Right cardiac atrium (tissue), 5 donors: ENCODE measurements at places on chromosomes 5 and 9. TPM values are rescaled to one million over a fixed set of nuclear protein-coding genes. Genes with fewer than 3 reads are reported as not detected.

The OCLN gene
- 1.8 TPM for total RNA-seq

The MEIKIN gene
- 0.20 TPM for total RNA-seq

The ALAD gene
- total RNA-seq = 42.9 TPM

The AQP7 gene
- total RNA-seq = 180 TPM

The DDX4 gene
- total RNA-seq = not detected

The ITGA2 gene
- 2.0 TPM for total RNA-seq

The OTULINL gene
- total RNA-seq = 4.6 TPM

The AJM1 gene
- total RNA-seq = 9.8 TPM

The GNA14 gene
- total RNA-seq = 4.0 TPM

The LIX1 gene
- 0.20 TPM for total RNA-seq

The RLN1 gene
- total RNA-seq = not detected

The QRFP gene
- total RNA-seq = not detected

The PRR7 gene
- total RNA-seq = 0.45 TPM

The FAM221B gene
- not detected for total RNA-seq

The GDA gene
- total RNA-seq = not detected

The MYOT gene
- total RNA-seq = 11.1 TPM

DNA sequence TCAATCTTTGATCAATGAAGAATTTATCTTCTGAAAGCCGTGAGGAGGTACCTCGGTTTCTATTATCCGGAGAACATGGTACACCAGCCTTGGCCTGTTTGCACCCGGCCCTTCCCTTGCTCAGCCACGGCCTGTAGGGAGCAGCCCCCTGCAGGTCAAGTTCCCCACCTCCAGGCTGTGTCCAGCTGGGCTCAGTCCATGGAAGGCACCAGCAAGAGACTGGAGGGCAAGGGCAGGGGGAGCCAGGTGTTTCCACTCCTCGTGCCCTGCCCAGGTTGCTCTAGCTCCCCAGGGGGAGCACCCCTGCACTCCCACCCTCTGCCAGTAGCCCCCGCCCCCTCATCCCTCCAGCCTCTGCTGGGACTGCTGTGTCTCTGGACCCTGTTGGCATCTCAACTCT, 87.3 kb upstream of the ADAMTS2 start:
- no peak for DNase-seq

DNA sequence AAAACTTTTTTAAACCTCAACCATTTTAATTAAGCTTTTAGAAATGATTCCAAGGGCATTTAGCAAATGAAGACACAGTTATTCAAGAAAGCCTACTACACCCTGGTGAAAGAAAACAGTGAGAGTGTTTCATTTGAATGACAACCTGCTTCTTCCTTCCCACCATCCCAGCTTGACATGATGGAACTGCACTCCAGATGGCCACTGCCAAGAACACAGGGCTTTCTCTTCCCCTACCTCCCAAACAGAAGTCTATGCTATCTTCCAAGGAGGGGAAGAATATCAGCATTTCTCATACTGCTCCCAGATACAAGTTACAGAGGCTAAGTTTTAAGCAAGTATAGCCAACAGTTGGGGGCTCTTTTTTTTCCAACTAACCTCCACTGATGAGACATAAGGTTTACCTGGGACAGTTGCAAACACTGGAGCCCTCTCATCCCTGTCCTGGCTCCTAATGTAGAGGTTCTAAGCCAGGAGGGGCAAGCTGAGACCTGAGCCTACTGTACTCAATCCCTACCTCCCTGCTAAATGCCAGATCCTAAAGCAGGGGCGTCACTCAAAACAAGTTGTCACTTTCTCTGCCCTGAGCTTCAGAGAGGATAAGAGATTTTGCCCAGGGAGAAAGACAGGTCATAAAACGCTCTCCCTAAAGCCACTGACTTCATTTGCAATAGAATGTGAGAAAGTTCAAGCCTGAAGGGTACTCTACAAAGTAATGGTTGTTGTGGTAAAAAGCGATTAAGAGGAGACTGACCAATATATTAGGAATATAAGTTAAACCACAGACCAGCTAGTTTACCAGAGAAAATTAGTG, 88.5 kb upstream of the SLC27A6 start:
- DNase-seq = no peak

GRCh38 chr9:121312169-121312568, 44.2 kb downstream of the GSN start:
- DNase-seq = peak; percentile 63

DNA sequence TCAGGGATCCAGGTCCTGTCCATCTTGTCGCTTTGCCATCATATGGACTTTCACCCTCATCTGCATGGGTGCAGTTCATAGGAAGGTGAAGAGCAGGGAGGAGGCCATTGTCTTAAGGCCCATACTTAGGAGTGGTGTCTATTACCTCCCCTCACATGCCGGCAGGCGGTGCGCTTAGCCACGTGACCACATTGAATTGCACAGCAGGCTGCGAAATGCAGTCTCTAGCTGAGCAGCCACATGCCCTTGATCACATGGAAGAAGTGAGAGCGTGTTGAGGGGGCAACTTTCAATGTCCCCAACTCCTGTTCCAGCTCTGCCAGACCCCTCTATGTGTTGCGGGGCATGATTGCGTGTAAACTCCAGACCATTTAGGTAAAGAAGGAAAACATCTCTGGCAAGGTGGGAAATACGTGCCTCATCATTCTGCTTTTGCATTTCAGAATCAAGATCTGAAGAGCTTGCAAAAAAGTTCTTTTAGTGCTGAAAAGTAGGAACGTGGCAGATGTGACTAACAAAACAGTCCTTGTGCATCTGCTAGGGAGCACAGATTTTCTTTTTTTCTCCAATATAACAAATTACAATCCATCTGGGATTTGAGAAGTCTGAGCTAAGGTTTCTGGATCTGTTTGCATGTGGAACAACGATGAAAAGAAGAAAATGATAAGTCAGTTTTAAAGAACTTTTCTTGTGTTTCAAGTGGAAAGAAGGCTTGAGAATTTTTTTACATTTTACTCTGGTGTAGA, 34.4 kb downstream of the ROPN1L start:
- DNase-seq = no peak

DNA sequence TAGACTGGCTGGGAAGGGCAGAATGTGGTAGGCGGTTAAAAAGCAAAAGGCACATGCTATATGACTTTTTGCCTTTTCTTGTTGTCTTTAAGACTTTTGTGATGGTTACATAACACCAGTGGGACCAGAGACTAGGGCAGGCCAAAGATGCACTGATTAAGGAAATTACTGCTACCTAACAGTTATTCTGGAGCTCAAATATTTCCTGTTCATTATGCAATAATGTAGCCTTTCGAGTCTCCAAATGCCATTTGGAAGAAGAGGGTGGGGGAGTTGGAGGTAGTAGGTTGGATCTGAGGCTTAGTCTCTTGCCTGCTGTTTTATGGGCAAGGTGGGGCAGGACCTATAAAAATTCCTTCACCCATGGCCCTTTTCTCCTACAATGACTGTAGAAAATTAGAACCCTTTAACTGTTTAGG, 51.7 kb downstream of the SH3GL2 start:
- no peak for DNase-seq

- DNase-seq = peak; percentile 37
Measured at GRCh38 chr5:123089914-123090660, 1.0 kb downstream of the PRDM6 start.

DNA sequence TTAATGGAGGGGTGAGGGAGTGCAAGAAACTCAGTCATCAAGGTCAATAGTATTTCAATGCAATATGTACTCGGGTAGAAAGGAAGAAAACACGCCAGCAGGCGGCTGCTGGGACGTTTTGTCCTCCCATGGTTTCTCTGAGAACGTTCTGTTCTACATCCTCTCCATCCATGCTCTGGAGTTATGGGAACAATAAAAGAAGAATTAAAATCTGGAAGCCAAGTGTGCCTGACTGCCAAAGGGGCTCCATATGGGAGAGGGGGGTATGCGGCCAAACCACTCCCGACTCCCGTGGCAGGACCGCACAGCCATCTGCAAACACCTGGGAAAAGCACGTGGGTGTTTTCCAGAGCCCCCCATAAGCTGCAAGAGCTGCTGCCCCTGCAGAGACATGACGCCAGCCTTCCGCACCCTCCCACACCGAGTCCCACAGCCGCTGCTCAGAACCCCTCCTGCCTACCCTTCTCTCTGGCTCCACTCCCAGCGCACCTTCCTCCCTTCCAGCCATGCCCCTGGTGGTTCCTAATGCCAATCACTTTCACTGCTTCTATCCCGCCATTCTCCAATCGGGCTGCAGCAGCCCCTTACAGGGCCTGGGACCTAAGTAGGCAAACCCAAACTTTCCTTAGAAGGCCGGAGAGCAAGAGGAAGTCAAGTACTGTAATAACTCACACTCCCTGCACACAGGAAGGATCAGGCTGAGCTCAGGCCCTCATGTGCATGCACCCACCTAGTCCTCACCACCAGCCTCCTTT, 241.6 kb downstream of the SYK start:
- DNase-seq = no peak

GRCh38 chr9:18451406-18451805, 22.5 kb upstream of the ADAMTSL1 start:
- DNase-seq = no peak

GRCh38 chr5:125138266-125138665, 391.8 kb upstream of the ZNF608 start:
- no peak for DNase-seq

GRCh38 chr5:140977003-140977402, 10.7 kb downstream of the PCDHAC2 start:
- no peak for DNase-seq

DNA sequence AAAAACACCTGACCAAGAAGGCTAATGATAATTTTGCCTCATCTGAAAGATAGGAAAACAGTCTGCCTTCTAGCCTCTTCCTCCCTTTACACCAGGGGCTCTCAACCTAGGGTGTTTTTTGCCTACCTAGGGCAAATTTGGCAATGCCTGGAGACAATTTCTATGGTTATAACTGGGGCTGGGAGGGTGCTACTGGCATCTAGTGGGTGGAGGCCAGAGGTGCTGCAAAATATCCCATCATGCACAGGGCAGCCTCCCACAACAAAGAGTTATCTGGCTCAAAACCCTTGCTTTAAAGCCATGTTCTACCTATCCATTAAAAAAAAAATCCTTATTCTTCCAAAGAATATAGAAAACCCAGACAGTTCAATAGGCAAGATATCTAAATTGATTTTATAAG, 45.0 kb upstream of the NR3C1 start:
- no peak for DNase-seq

GRCh38 chr9:82761027-82761426, 301.9 kb downstream of the RASEF start:
- DNase-seq = no peak

- DNase-seq = no peak
Measured at GRCh38 chr5:122517091-122517490, 205.1 kb downstream of the SNCAIP start.

DNA sequence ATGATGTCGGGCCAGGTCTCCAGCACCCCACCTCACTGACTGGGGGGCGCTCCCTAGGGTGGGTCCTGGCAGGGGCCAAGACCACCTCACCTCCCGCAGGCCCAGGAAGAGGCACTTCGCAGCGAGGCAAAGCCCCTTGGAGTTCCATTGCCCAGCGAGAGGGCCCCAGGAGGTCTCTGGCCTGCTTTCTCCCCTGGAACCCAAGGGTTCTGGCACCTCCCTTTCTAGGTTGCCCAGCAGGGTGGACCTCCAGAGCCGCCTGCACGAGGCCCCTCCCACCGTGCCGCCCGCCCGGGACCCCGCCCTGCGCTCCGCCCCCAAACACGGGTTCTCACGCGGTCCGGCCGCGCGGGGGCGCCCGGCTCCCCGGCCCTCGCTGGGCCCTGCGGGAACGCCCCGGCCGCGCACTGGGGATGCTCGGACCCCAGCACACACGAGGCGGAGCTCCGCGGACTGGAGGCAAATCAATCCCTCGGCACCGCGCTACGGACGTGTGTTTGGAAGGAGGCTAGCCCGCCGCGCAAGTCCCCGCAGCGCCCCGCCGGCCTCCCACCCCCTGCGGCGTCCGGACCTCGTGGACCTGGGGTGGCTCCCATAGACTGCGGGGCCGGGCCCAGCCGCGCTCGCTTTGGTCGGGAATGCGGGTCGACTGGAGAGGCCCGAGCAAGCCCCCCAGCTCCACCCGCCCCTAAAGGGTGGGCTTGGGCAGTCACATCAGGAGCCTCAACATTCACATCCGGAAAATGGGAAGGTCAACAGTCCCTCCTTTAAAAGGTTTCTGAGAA, 99.5 kb upstream of the LMX1B start:
- DNase-seq = peak; percentile 94

- DNase-seq = peak; percentile 77
Measured at GRCh38 chr5:139664086-139664693, 16.0 kb downstream of the CXXC5 start.

GRCh38 chr5:147712019-147712418, 70.5 kb downstream of the JAKMIP2 start:
- no peak for DNase-seq

DNA sequence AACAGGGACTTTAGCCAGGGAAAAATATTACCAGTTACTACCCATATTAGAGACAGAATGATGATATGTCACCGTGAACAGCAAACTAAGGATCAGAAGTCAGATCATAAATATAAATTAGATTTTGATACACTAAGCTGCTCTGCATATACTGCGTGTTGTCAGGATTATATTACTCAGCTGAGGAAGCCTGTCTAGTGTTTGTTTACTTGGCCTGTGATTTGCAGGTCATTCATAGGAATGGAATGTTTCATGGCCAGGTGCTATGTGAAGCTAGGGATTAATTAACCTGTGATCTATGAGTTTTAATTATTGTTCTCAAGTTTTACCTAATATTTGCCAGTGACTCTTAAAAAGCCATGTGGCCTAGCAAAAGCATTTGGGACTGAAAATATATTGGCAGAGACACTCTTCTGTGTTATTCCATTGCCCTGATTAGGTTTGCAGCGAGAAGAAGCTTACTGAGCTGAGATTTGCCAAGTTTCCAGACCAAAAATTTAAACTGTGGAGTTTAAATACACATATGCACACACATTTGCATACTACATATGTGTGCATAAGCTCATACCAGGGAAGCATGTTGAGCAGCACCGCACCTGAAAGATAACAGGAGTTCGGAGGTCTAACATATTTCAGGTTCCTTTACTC, 496.3 kb upstream of the GRIA1 start:
- no peak for DNase-seq

GRCh38 chr5:14777187-14777586, 94.4 kb downstream of the ANKH start:
- DNase-seq = no peak

GRCh38 chr5:124054564-124054963, 542.6 kb downstream of the CSNK1G3 start:
- no peak for DNase-seq

GRCh38 chr5:35672995-35673394, 55.3 kb downstream of the SPEF2 start:
- no peak for DNase-seq

GRCh38 chr9:91923145-91923544, 26.9 kb downstream of the ROR2 start:
- DNase-seq = no peak

- DNase-seq = no peak
Measured at GRCh38 chr9:80177949-80178480, 606.2 kb downstream of the TLE4 start.

GRCh38 chr9:114248299-114248707, 74.6 kb upstream of the ORM1 start:
- DNase-seq = peak; percentile 22

DNA sequence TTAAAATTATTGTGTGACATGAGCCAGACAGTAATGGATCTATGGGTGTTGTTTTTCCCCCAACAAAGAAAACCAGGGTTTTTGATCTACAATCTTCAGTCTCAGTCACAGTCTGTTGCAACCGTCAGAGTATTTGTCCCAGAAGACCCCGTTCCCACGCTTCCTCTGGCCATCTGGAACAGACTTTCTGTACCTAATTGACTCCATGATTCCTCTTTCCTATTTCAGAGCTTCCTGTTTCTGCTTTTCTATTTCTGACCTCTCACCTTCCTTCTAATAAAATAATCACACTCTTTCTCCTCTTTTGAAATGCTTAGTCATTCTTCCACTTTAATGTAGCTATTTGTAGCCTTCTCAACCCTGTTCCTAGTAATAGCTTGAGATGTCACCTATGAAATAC, 1044.8 kb downstream of the DTWD2 start:
- DNase-seq = no peak

GRCh38 chr5:55410845-55411244, 103.1 kb downstream of the MTREX start:
- DNase-seq = no peak
